ENCODE measurements at places on chromosomes 6 and 20. TPM values are rescaled to one million over a fixed set of nuclear protein-coding genes. Genes with fewer than 3 reads are reported as not detected.
A peak's percentile ranks its signal among the peaks of the same experiment; 100 is the strongest.

DNA sequence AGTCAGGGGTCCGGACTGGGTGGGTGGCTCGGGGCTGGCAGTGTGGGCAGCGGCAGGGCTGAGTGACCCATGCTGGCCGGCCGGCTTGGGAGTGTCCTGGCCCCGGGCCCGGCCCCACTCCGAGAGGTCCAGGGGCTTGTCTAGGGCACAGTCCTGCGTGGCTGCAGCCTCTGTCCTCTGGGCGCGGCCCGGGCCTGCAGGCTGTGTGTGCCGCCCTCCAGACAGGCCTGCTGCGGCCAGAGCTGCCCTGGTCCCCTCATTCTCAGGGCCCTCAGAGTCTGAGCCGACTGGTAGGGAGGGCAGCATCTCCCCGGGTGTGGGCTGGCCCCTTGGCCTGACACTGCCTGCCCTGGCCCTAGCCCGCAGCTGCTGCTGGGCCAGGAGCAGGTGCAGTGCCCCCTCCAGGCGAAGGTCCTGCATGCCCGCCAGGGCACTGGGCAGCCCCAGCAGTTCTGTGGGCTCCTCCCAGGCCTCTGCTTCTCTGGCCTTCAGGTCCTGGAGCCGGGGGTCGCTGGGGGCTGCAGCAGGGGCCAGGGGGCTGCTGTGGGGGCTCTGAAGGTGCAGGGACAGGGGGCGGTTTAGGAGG is 6.9 kb upstream of the CABLES2 start:
- no peak for DNase-seq

GRCh38 chr6:3918469-3918868 is 69.3 kb downstream of the FAM50B start:
- no peak for DNase-seq

GRCh38 chr6:40588480-40588879 is 1.3 kb upstream of the LRFN2 start:
- DNase-seq: no peak

DNA sequence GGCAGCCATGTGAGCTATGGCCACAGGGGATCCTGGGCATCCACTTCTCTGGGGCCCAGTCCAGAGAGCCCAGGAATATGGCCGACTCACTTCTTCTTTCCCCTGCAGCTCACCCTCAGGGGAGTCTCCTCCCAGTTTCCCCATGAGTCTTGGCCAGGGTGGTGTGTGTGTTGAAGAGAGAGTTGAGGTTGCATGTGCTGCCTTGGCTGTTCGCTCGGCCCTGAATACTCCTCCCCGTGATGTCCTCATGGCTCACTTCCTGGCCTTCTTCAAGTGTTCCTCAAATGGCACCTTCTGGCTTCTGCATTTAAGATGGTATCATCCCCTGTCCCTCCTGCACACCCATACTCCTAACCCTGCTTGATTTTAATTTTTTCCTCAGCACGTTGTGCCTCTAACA is 3.2 kb upstream of the TREML1 start:
- DNase-seq: no peak

GRCh38 chr6:4932228-4932903 is 71.5 kb downstream of the RPP40 start:
- no peak for DNase-seq

- DNase-seq: peak; percentile 85
Observed at GRCh38 chr6:79335133-79335674, 100.7 kb upstream of the HMGN3 start.

DNA sequence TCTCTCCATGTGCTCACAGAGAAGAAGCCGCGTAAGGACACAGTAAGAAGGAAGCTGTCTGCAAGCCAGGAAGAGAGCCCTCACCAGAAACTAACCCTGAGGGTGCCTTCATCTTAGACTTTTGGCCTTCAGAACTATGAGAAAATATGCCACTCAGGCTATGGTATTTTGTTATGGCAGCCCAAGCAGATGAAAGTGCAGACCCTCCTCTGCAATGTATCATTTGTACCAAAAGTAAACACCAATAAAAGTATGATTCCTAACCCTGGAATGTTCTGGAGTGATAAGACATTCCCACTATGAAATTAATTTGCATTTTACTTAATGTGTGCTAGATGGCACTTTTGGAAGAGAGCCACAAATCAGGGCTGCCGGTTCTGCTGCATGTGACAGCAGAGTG is 594.3 kb downstream of the UTRN start:
- DNase-seq: no peak

- no peak for DNase-seq
Observed at GRCh38 chr6:169555971-169556617, 145.7 kb downstream of the WDR27 start.

GRCh38 chr20:63701051-63701328 is 4.5 kb downstream of the TNFRSF6B start:
- no peak for DNase-seq

DNA sequence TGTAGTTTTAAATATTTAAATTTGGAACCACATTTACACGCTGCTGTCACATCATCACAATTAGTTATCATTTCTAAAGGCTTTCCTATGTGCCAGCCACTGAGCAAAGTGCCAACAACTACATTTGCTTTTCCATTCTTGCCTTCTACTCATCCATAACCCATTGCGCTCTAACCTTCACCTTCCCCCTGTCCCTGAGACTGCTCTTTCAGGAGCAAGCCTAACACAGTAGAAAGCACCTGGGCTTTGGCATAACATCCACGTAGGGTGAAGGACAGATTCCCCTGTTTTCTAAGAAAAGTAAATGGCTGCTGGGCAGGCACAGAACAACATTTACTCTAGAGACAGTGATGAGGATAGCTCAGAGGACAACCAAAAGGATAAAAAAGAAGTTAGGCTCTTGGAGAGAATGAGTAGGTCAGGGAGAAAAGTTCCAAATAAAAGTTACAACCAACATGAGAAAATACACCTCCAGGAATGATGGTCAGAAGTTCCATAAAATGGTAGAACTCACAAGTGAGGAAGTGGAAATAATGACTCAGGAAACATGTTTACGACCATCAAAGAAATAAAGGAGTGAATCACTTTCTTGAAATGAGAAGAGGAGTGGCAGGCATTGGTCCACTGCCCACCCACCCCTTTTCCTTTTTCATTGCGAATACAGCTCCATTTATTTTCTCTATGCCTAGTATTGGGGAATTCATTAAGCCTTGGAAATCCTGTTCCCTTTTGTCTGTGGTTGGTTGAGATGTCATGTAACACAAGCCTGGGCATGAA is 77.2 kb downstream of the PFDN4 start:
- no peak for DNase-seq

DNA sequence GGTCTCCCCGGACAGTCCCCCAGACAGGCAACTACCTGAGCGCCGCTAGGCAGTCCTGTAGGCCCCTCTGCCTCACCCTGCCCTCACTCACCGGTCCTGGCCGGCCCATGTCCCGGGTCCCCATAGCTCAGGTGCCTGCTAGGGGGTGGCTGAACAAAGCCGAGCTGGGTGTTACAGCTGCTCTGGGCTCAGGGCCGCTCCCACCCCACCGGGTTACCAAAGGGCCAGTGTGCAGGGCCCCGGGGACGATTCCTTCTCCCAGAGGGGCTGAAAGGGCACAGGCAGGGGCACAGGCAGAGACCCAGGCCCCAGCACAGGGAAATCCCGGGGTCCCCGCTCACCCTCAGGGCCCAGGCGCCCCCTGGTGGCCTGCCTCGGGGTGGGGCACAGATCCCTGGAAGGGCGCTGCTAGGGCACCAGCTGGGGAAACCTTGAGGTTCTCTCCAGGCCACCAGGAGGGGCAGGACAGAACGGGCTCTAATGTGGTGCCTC is 118.4 kb downstream of the GRM4 start:
- no peak for DNase-seq

GRCh38 chr6:33993091-33993490 is 152.8 kb downstream of the GRM4 start:
- DNase-seq: no peak

DNA sequence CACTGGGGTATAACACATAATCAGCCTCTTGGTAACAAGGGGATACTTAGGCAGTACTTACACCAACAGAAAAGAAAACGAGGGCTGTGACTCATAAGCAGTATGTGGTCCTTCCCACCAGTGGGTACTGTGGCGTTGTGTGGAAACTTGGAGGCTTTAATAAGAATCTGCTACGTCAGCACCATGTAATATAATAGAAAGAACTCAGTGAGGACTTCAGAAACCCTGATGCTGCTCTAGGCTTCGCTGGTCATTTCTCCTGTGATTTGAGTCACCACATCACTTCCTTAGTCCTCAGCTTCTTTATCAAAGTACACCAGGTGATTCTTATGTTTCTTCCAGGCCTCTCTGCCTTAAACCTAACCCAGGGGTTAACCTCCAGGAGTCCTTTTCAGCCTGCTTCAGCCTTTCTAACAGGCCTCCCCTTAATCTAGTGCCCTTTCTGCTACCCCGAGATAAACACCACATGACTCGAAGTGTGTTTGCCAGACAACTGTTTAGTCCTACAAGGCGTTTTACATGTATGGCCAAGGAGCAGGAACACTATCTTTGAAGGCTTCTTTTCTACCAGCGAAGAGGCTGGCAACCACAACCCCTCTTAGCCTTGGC is 68.5 kb downstream of the FYN start:
- peak; percentile 84 for DNase-seq

- DNase-seq: no peak
Observed at GRCh38 chr6:13302291-13302690, 26.0 kb downstream of the TBC1D7 start.

DNA sequence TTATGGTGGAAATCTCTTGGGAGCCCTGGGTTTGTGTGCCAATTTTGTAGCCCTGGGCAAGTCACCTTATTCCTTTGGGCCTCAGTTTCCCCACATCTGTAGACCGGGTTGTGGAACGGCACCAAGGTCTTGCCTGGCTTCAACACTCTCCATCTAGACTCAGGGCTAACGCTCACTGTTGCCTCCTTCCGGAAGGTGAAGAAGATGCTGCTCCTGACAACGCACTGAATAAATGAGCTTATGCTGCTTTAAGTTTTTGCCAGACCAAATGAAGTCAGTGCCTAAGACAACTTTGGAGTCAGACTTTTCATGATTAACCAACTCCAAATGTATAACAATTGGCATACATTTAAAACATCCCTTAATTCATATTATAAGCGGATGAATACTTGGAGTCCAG is 53.1 kb downstream of the PSMG4 start:
- DNase-seq: no peak

GRCh38 chr6:159953091-159953601 is 15.7 kb upstream of the IGF2R start:
- DNase-seq: no peak

GRCh38 chr6:24911796-24912382 is 23.9 kb downstream of the RIPOR2 start:
- no peak for DNase-seq

The PGBD1 gene
- 3.0 TPM for total RNA-seq

The TRIM27 gene
- total RNA-seq: 55.6 TPM

The PSMB8 gene
- 366 TPM for total RNA-seq

The TRIM40 gene
- total RNA-seq: not detected

The AGPAT1 gene
- 31.5 TPM for total RNA-seq

The FAM83C gene
- not detected for total RNA-seq

The HLA-DQA1 gene
- 712 TPM for total RNA-seq

The LGSN gene
- total RNA-seq: not detected

The OPRL1 gene
- total RNA-seq: 0.41 TPM

All from GM12878 (cell line).